ENCODE measurements at places on chromosomes 1 and 21.

- no peaks in the 10 kb centered on the region for H3K36me3 ChIP-seq
- no peaks in the 10 kb centered on the region for H3K4me1 ChIP-seq
- H3K27ac ChIP-seq: no peak overlapping the region
- no peak for DNase-seq
These were observed 205.5 kb downstream of the PTBP2 start for GRCh38 chr1:96927125-96927524.

GRCh38 chr1:100322436-100323211 is 29.7 kb upstream of the CDC14A start:
- no peak for DNase-seq
- no peak overlapping the region for H3K4me3 ChIP-seq
- no peaks in the 10 kb centered on the region for H3K27me3 ChIP-seq
- no peak overlapping the region for H3K27ac ChIP-seq
- H3K4me1 ChIP-seq: no peaks in the 10 kb centered on the region
- no peaks in the 10 kb centered on the region for H3K36me3 ChIP-seq

- H3K36me3 ChIP-seq: no peaks in the 10 kb centered on the region
- H3K4me3 ChIP-seq: no peak overlapping the region
- peaks cover 7% of the 10 kb centered on the region for H3K27me3 ChIP-seq
These were observed 53.9 kb downstream of the NR5A2 start for GRCh38 chr1:200081151-200081968.

- H3K4me1 ChIP-seq: peaks cover 71% of the 10 kb centered on the region
- no peak for DNase-seq
- no peaks in the 10 kb centered on the region for H3K36me3 ChIP-seq
- H3K27me3 ChIP-seq: no peaks in the 10 kb centered on the region
- H3K27ac ChIP-seq: no peak overlapping the region
- H3K4me3 ChIP-seq: no peak overlapping the region
These were observed 33.6 kb downstream of the RUNX1 start for GRCh38 chr21:35015435-35016024.

DNA sequence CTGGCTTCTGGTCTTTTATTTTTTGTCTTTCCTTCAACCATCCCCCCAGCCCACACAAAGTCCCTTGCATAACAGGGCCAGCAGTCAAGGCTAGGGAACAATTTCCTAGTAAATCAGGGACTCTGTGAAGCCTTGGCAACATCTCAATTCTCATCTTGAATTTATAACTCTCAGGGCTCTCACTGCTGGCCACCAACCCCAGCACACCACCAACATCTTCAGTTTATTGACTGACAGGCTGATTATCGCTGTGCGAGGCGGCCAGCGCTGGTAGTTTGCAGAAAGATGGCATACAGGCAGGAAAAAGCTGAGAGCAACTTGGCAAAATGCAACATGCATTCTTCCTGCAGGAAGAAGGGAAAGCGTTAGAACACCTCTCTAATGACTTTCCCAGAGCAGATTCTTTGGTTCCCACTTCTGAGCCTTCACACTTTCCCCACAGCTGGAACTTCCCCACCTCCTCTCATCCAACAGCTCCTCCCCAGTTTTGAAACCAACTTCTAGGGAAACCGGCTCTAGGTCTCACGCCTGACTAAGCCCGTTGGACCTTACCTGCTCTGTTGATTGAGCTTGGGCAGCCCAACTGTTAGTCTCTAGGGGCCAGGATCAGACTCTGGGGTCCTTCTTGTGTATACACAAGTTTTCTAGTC is 26.3 kb upstream of the CSF1 start:
- no peak overlapping the region for H3K4me3 ChIP-seq
- no peaks in the 10 kb centered on the region for H3K36me3 ChIP-seq
- no peak for DNase-seq
- H3K27me3 ChIP-seq: no peaks in the 10 kb centered on the region
- H3K27ac ChIP-seq: no peak overlapping the region

- H3K27ac ChIP-seq: no peak overlapping the region
- peaks cover 2% of the 10 kb centered on the region for H3K27me3 ChIP-seq
- peaks cover 7% of the 10 kb centered on the region for H3K4me1 ChIP-seq
- no peak for DNase-seq
- H3K4me3 ChIP-seq: no peak overlapping the region
These were observed 4.6 kb downstream of the PEAR1 start for GRCh38 chr1:156898161-156898566.

DNA sequence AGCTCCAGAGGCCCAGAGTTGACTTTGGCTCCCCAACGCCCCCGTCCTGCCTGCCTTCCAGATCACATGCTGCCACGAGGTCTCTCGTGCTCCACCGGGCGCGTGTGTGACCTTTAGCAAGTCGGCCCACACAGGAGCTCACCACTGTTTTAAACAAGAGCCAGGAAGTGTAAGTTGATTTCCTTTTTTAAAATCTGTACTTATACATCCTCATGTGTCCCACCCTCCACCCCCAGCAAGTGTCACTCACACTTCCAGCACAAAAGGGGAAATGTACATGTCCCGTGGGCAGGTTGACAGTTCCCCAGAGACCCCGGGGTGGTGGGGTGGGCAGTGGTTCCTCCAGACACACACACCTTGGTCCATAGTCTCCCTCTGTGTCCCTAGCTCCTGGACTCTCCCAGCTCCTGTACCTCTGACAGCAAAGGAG is 84.4 kb downstream of the STUM start:
- H3K27me3 ChIP-seq: no peaks in the 10 kb centered on the region
- H3K4me1 ChIP-seq: peaks cover 48% of the 10 kb centered on the region
- H3K36me3 ChIP-seq: peaks cover 24% of the 10 kb centered on the region
- H3K27ac ChIP-seq: no peak overlapping the region
- no peak overlapping the region for H3K4me3 ChIP-seq

DNA sequence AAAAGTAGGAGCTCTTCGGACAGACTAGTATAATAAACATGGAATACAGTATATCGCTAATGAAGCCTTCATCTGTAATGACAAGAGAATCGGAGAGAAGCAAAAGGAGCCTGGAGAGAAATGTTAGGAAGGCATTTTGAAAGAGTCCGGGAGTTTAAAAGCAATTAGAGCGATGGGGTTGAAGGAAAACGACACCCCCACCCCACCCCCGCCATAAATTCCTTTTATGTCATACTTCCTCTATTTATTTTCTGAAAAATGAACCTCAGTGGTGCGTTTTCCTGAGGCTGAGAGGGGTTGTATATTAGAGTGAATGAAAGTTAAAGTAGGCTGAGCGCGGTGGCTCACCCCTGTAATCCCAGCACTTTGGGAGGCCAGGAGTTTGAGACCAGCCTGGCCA is 635 bp upstream of the APH1A start:
- H3K27me3 ChIP-seq: no peaks in the 10 kb centered on the region
- no peak for DNase-seq
- peaks cover 18% of the 10 kb centered on the region for H3K36me3 ChIP-seq
- H3K4me1 ChIP-seq: peaks cover 24% of the 10 kb centered on the region
- H3K4me3 ChIP-seq: peak overlapping the region; percentile 77
- H3K27ac ChIP-seq: peak overlapping the region; percentile 94

DNA sequence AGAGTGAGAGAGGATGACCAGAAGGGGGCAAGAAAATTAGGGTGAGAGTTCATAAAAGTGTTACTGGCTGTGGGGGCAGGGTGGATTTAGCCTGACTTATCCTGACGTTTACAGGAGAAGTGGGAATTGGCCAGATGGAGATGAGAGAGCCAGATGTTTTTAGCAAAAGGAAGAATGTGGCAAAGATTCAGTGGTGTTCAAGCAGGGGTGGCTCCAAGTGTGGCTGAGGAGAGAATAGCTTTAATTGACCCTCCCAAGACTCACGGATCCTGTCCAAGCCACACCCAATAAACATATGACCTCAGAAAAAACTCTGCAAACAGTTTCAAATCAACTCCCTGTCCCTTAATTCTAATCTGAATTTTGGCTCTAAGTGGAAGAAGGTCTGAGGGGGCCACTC is 35.2 kb upstream of the EDEM3 start:
- H3K36me3 ChIP-seq: no peaks in the 10 kb centered on the region
- DNase-seq: no peak

GRCh38 chr21:43195121-43196021 is 26.6 kb downstream of the CRYAA start:
- no peak for DNase-seq
- no peak overlapping the region for H3K4me3 ChIP-seq
- no peaks in the 10 kb centered on the region for H3K36me3 ChIP-seq
- H3K27ac ChIP-seq: no peak overlapping the region

GRCh38 chr1:59703226-59703917 is 111.4 kb upstream of the HOOK1 start:
- no peak overlapping the region for H3K27ac ChIP-seq
- no peaks in the 10 kb centered on the region for H3K4me1 ChIP-seq
- H3K27me3 ChIP-seq: no peaks in the 10 kb centered on the region

GRCh38 chr1:64121766-64122385 is 81.5 kb upstream of the UBE2U start:
- no peaks in the 10 kb centered on the region for H3K36me3 ChIP-seq
- H3K27me3 ChIP-seq: no peaks in the 10 kb centered on the region
- H3K4me1 ChIP-seq: no peaks in the 10 kb centered on the region

DNA sequence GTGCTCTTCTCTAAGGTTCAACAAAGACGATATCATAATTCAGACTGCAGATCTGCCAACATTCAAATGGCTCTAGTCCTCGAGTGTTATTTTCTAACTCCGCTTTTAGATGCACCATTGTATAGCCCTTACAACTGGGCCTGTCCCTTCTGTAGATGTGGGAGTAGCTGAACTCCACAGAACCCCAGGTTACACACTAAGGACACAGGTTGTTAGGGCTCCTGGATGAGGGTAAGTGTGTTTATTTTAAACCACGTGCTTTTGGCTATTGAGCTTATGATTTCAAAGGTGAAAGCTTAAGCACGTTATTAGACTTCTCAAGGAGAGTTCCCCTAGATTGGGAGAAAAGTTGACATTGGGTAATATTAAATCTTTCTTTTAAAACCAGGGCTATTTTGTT is 64.7 kb downstream of the MPZL1 start:
- H3K4me3 ChIP-seq: no peak overlapping the region
- no peaks in the 10 kb centered on the region for H3K4me1 ChIP-seq
- no peaks in the 10 kb centered on the region for H3K27me3 ChIP-seq
- H3K27ac ChIP-seq: no peak overlapping the region
- no peak for DNase-seq
- no peaks in the 10 kb centered on the region for H3K36me3 ChIP-seq

- H3K4me3 ChIP-seq: no peak overlapping the region
- H3K27ac ChIP-seq: no peak overlapping the region
These were observed 73.2 kb upstream of the B3GALT2 start for GRCh38 chr1:193259636-193260035.

GRCh38 chr1:162094271-162094670 is 24.8 kb downstream of the NOS1AP start:
- H3K4me1 ChIP-seq: no peaks in the 10 kb centered on the region
- H3K36me3 ChIP-seq: no peaks in the 10 kb centered on the region
- H3K27ac ChIP-seq: no peak overlapping the region
- no peak overlapping the region for H3K4me3 ChIP-seq
- no peaks in the 10 kb centered on the region for H3K27me3 ChIP-seq
- no peak for DNase-seq

GRCh38 chr21:39510240-39510639 is 58.5 kb downstream of the SH3BGR start:
- no peaks in the 10 kb centered on the region for H3K36me3 ChIP-seq
- H3K4me3 ChIP-seq: no peak overlapping the region
- no peak for DNase-seq
- H3K4me1 ChIP-seq: no peaks in the 10 kb centered on the region
- H3K27me3 ChIP-seq: no peaks in the 10 kb centered on the region

DNA sequence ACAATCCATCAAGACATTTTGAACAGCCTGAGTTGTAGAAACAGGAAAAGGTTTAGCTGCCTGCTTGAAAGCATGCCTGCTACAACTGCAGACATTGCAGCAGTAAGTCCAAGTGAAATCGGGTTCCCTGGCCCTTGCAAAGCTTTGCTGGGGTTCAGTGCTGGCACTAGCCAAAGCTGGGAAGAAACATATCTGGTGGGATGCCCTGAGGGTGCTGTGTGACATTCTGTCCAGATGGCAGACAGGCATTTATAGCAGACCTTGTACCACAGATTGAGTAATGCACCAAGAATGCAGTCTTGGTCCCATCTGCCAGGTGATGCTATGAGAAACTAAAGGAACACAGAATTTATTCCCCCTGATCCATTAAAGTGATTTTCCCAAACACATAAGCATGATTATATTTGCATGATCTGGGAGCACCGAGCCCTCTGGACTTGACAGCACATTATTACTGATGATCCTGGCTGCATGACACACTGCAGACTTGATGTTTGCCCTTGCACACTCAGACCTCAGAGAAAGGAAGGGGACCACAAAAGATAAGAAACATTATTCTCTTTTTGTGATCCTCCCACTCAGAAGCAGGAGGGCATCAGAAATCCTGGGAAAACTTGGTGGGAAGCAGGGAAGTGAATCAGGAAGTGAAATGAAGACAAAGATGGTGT is 223.7 kb upstream of the FAM78B start:
- no peaks in the 10 kb centered on the region for H3K36me3 ChIP-seq
- no peak for DNase-seq
- H3K27ac ChIP-seq: no peak overlapping the region

DNA sequence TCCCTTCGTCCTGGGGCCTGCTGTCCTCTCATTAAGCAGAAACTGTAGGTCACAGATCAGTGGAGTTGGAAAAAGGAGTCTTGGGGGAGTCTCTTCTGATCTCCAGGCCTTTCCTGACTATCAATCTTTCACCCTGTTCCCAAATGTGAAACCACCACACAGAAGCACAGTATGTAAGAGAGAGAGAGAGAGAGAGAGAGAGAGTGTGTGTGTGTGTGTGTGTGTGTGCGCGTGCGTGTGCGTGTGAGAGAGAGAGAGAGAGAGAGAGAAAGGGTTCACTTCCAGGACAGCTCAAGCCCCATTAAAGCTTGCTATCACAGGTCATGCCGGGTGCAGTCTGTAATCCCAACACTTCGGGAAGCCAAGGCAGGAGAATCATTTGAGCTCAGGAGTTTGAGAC is 1.5 kb upstream of the TTC24 start:
- H3K36me3 ChIP-seq: no peaks in the 10 kb centered on the region
- no peak overlapping the region for H3K27ac ChIP-seq
- H3K4me1 ChIP-seq: peaks cover 18% of the 10 kb centered on the region
- no peak for DNase-seq
- H3K4me3 ChIP-seq: no peak overlapping the region
- H3K27me3 ChIP-seq: no peaks in the 10 kb centered on the region

- H3K4me3 ChIP-seq: no peak overlapping the region
- no peaks in the 10 kb centered on the region for H3K27me3 ChIP-seq
- no peak overlapping the region for H3K27ac ChIP-seq
These were observed 42.1 kb upstream of the ABCG1 start for GRCh38 chr21:42176859-42177258.

- no peaks in the 10 kb centered on the region for H3K27me3 ChIP-seq
- no peak overlapping the region for H3K27ac ChIP-seq
- H3K36me3 ChIP-seq: no peaks in the 10 kb centered on the region
- no peak for DNase-seq
- H3K4me1 ChIP-seq: no peaks in the 10 kb centered on the region
These were observed 40.3 kb downstream of the SLC19A1 start for GRCh38 chr21:45502006-45502345.

- H3K4me1 ChIP-seq: no peaks in the 10 kb centered on the region
- peak overlapping the region; percentile 22 for H3K27ac ChIP-seq
- H3K36me3 ChIP-seq: no peaks in the 10 kb centered on the region
- no peaks in the 10 kb centered on the region for H3K27me3 ChIP-seq
These were observed 259.2 kb downstream of the TOMM20 start for GRCh38 chr1:234869182-234870019.

Measured in CD8-positive, alpha-beta memory T cell (primary cell).